Pancreas (tissue), 10 donors: ENCODE measurements at places on chromosomes 7 and 10. TPM values are rescaled to one million over a fixed set of nuclear protein-coding genes. Genes with fewer than 3 reads are reported as not detected.

ELOVL3 gene
- total RNA-seq = not detected

BNIP3 gene
- 317 TPM for total RNA-seq

DNA sequence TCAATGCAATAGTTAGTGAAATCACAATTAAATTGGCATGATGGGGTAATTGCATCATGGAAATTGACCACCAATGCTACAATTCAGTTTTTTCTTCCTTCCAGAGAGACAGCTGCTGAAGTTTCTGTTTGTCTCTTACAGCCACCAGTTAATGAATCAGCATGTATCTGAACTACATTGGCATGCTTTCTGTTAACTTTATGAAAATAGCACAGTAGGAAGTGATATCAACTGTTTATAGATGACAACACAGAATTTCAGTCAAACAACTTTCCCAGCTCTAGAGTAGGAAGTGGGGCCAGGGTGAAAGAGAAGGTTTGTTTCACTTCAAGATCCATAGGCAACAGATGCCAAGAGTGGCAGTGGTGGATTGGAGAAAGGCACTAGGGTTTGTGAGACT lies 339.6 kb upstream of the VWC2 start:
- no peak for DNase-seq

DNA sequence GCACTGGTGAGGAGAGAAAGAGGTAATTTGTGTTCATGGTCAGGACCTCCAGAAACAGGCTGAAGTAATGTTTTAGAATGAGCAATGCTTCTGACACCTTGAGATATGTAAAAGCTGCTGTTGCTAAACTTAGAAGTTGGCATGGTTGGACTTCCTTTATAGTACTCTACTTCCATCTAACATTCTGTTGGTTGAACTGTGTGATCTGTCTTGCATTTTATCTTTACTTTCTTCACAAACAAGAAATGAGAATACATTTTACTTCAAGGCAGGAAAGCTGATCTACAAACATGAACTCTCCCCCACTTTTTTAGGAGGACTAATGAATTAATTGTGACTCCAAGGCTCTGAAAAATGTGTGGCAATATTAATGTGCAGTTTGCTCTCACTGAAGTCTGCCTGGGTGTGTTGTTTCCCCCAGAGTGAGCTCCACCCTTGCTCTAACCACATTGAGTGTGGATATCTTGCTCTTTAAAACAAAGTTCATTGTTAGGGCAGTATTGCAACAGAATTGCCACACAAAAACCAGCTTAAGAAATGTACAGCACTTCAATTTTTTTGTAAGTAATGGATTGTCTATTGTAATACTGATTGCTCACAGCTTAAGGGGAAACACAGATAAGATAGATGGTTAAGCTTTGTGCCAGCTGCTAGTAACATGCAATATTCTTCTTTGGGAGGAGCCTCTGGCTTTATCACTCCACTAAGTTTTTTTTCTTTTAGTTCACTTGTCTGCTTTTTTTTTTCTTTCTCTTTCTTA lies 69.0 kb downstream of the ADD3 start:
- DNase-seq = no peak

- no peak for DNase-seq
Observed at GRCh38 chr7:78568690-78569089, 770.1 kb downstream of the PHTF2 start.

DNA sequence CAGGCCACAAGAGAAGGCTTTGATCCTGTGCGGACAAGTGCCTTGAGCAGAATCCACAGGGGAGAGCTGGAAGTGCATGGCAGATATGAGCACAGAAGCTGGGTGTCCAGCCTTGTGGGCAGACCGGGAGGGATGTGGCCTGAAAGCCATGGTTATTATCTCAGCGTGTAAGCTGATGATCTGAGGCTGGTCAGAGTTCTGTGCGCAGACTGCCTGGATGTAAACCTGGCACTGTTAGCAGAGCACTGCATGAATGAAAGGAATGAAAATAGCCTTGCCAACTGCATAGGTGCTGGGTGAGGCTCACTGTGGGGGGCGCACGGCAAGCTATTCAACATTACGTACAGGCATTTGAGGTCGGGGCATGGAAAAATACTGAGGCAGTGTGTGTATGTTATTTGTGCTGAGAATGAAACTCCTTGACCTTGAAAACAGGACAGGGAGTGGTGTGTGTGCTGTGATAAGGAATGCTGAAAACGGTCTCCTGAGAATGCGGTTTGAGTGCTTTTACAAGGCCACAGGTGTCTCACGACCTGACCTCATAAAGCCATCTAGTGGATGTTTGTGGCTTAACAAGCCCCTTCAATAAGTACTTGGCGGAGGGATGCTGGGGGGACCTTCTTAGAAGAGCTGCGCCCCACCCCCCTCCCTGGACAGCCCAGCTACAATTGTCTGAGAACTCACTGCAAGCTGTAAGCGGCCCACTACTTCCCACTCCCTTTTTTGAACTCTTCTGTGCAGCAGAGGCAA lies 18.7 kb downstream of the AKR1C1 start:
- DNase-seq = peak; percentile 27
